ENCODE measurements at places on chromosomes 2 and 18.

DNA sequence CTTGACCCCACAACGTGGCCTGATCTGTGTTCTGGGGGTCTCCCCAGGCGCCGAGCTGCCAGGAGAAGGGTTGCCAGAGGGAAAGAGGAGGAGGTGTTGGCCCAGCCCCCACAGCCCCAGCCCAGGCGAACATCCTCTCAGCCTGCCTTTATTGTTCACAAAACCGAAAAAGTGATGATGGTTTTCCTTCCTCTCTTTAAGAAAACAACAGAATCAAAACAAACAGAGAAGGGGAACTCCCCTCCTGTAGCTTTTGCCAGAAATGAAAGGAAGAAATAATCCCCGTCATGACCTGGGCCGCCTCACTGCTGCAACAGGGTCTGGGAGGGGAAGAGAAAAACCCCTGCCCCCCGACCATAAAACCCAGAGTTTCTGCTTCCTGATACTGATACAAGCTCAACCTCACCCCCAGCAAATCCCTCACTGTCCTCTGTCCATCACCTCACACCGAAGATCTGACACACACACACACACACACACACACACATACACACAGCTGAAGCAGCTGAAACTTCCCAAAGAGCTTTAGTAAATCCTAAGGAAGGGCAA lies 52.0 kb downstream of the ZFP36L2 start:
- DNase-seq: peak; percentile 91

GRCh38 chr2:112794841-112795240 lies 10.5 kb upstream of the IL1A start:
- DNase-seq: no peak

- DNase-seq: no peak
These were observed 68.6 kb downstream of the METTL8 start for GRCh38 chr2:171365232-171365631.

DNA sequence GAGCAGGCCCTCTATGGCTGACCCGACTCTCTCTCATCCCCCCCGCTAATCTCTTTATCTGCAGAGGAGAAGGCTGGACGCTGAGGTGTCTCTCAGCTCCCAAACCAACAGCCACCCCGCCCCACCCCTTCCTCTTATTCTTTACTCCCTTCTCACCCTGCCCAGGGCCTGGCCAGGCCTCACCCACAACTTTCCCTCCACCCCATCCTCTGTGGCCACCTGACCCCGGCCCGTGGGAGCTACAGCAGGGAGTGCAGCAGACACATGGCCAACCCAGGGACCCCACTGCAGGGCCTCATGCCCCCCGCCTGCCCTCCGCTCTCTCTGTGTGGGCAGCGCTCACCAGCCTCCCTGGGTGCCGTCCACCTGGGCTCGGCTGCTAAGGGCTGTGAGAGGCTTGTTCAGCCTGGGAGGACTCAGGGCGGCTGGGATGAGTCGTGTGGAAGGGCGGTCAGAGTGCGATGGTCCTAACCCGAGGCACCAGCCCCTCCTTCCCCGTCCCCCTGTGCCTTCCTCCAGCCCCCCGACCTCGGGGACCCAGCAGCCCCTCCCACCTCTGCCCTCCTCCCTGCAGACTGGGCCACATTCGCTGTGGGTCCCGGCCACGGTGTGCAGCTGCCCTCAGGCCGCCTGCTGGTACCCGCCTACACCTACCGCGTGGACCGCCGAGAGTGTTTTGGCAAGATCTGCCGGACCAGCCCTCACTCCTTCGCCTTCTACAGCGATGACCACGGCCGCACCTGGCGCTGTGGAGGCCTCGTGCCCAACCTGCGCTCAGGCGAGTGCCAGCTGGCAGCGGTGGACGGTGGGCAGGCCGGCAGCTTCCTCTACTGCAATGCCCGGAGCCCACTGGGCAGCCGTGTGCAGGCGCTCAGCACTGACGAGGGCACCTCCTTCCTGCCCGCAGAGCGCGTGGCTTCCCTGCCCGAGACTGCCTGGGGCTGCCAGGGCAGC lies 6.8 kb downstream of the NEU4 start:
- peak; percentile 59 for DNase-seq

DNA sequence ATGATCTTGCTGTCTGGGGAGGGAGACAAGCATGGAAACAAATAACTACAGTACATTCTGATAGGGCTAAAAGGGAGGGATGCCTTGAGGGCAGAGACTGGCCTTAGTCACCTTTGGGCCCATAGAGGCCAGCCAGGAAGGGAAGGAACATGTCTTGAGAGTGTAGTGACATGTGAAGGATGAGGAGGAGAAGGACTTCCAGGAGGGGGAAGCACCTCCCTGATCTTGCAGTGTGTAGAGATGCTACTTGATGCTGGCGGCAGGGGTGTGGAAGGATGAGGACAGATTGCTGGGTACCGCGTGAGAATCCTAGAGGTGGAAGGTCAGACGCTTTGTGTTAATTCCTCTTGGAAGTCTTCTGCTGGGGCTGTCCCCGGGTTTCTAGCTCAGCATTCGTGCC lies 13.1 kb downstream of the TET3 start:
- DNase-seq: peak; percentile 56

DNA sequence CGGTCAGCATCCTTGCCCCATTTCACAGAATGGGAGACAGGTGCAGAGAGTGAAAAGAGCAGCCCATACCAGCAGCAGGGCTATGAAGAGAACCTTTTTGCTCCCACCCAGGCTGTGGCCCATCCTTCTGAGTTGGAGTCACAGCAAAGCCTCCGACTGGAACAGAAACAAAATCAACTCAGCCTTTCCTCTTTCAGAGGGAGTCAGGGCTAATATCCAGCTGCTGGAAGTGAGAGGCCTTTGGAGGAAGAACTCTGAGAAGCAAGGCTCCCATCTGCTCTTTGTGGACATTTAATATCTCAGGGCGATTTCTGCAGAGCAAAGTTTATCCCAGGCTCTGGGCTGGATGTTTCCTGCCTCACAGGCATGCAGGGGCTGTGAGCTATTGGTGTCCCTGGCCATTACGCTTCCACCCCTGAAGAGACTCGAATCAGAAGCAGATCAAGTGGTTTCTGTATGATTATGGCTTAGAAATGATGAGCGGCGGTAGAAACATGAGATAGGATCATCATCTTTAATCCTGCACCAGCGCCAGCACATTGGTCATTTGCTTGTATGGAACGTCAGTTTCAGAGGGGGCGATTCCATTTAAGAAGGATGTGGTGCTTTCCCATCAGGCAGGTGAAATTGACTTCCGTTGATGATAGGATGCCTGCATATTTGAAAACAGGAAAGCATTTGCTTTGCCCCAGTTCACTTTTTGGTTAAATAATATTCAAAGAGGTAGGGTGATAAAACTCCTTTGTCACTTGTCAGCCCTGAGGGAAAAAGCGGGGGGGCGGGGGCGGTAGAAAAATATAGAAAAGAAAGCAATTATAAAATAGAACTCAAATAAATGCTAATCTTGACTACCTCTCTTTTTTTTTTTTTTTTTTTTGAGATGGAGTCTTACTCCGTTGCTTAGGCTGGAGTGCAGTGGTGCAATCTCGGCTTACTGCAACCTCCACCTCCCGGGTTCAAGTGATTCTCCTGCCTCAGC lies 152.4 kb downstream of the LRRC30 start:
- DNase-seq: no peak

- DNase-seq: no peak
These were observed 467.6 kb downstream of the RNF144A start for GRCh38 chr2:7384773-7385349.

- no peak for DNase-seq
These were observed 513.5 kb downstream of the TRIB2 start for GRCh38 chr2:13230221-13230620.

- no peak for DNase-seq
These were observed 103.3 kb downstream of the CTAGE1 start for GRCh38 chr18:22314420-22314819.

GRCh38 chr18:2961821-2962220 lies 51.1 kb downstream of the LPIN2 start:
- DNase-seq: no peak

DNA sequence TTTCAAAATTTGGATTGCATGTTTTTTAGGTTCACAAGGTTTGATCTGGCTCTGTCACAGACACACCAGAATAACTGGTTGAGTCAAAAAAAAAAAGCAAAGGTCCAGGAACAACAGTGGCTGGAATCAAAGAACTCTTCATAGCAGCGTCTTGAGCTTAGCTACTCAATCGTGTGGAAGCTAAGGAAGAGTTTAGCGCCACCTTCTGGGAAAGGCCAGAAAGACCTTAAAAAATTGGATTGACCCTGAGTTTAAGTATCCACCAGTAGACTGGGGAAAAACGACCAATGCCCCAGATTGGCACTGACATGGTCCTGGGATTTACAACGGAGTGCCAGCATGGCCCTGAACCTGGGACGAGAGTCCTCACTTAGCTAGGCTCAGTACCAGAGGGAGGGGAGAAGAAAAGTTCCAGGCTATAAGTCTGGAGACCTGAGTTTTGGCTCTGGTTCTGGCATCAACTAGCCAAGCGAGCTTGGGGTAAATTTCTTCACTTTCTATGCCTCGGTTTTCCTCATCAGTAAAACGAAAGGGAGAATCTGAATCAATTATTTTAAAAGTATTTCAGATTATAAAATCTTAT lies 71.1 kb upstream of the TFCP2L1 start:
- DNase-seq: no peak

DNA sequence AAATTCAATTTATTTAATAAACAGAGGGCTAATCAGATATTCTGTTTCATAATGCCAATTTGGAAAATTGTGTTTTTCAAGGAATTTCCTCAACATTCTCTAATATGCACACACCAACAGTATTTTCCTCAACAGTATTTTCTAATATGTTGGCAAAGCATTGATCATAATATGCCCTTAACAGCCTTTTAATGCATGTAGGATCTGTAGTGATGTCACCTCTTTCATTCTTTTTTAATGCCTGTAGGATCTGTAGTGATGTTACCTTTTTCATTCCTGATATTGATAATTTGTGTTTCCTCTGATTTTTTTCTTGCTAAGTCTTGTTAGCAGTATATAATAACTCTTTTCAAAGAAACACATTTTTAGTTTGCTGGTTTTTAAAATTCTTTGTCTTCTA lies 15.9 kb downstream of the VWA3B start:
- DNase-seq: no peak

DNA sequence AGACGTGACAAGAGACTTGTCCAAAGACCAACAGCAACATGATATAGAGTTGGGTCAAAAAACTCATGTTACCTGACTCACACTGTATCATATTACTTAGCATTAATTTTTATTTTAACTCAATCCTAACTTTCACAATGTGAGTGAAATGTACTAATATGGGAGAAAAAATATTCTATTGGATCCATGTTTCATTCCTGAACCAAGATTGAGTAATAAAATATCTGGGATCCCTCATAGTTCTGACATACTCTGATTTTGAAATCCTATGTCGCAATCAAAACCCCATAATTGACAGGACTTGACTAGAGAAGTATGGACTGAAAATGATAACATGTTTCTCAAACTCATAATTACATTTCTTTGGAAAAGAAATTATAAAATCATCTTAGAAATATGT lies 190.4 kb downstream of the RIT2 start:
- no peak for DNase-seq

DNA sequence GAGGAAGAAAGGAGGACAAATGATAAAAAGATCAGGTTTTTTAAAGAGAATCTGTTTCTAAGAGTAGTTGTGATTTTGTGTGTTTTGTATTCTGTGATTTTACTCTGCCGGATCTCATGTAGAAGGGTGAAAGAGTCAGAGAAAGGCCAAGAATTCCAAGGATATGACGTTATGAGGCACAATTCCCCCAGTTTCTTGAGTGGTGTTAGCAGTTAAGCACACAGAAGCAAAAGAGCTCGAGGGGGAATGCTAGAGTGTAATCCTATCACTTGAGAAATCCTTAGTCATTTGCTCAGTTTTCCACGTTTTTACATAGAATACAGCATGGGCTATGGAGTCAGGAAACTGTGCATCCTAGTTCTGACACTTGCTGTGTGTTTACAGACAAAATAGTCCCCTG lies 34.8 kb downstream of the METTL4 start:
- no peak for DNase-seq

GRCh38 chr2:109542384-109542783 lies 71.4 kb downstream of the SEPTIN10 start:
- no peak for DNase-seq

DNA sequence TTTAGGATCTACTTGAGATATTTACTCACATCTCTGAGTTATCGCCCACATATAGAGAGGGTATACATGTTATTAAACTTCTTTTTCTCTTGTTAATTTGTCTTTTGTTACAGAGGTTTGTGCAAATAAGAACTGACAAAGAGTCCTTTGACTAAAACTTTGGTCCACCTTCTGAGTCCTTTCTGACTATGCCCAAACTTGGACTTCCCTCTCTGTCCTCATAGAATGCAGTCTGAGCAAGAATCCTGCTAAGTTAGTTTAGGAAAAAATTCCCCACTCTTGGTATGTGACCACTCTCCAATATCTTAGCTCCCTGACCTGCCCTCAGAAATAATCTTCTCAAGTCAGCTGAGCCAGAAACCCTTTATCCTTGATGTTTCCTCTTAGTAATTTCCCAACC lies 257.5 kb upstream of the REG3G start:
- DNase-seq: no peak

DNA sequence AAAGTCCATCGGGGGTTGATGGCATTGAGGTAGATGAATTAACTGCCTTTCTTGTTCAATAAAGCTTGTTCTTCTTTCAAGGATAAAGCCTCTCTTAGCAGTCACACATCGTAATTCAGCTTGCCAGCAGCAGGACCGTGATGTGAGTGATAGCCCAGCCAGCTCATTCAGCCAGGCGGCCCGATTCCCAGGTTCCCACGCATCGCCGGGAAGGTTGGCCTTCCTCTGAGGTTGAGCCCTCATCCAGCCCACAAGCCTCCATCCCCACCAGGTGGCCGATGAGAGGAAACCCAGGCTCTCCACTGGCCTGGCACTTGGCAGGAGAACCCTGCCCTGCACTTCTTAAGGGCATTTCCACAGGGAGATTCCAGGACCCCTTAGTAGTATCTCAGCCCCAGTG lies 4.7 kb downstream of the AGAP1 start:
- no peak for DNase-seq

DNA sequence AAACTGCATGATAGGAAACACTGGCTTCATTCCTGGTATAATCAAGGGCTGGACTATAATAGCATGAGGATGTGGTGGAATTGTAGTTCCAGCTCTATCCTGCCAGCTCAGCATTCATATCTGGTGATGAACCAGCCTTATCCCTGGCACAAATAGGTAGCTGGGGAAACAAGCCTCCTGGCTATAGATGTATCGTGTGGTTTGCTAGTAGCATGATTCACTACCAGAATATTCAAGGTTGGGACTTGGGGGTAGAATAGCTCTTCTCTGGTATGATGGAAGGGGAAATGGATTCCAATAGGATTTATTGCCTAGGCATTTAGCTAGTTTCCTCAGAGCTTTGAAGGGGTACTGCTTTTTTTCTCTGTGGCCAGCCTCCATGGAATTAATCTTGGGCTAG lies 532.8 kb downstream of the FBXO15 start:
- no peak for DNase-seq

- no peak for DNase-seq
These were observed 21.3 kb downstream of the CENPO start for GRCh38 chr2:24814516-24814915.
